Foreskin fibroblast (primary cell): ENCODE measurements at places on chromosomes 7 and 10.

GRCh38 chr7:151409667-151410404 is at the start of gene WDR86:
WDR86 (minus strand) TSS chr7:151410038; CDS start chr7:151409589, 449 bp downstream.
- no peak for DNase-seq

DNA sequence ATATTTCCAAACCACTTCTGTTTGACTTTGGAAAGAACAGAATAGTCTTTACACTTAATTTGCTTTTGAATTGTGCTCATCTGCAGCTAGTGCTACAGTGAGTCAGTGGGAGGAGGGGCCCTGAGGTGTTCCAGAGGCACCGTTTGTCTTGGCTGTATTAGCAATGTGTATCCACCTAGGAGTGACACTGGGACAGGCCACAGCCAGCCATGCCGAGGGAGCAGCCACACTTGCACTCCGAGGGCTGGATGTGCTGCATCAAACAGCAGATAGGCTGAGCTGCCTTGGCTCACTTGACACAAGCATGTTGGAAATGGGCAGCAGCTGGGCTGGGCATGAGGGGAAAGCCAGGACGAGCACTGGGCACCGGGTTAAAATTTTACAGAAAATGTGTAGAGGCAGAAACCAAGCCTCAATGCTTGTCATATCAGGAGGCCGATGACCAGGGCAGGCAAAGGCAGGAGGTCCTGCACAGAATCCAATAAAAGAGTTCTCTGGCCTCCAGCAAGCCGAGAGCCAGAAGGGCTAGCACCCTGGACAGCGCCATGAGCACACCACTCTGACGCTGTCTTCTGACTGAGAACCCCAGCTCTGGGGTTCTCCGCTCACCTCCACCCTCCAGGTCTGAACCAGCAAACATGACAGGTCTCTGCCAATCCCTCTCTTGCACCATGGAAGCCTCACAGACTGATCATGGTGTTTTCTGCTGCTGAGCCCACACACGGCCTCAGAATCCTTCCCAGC is 163.3 kb downstream of the GRID1 start:
- DNase-seq, result no peak

GRCh38 chr7:130142654-130143333 is 62.4 kb downstream of the TMEM209 start:
- DNase-seq, result no peak

- no peak for DNase-seq
These were observed 22.7 kb downstream of the TPST1 start for GRCh38 chr7:66227808-66228207.

DNA sequence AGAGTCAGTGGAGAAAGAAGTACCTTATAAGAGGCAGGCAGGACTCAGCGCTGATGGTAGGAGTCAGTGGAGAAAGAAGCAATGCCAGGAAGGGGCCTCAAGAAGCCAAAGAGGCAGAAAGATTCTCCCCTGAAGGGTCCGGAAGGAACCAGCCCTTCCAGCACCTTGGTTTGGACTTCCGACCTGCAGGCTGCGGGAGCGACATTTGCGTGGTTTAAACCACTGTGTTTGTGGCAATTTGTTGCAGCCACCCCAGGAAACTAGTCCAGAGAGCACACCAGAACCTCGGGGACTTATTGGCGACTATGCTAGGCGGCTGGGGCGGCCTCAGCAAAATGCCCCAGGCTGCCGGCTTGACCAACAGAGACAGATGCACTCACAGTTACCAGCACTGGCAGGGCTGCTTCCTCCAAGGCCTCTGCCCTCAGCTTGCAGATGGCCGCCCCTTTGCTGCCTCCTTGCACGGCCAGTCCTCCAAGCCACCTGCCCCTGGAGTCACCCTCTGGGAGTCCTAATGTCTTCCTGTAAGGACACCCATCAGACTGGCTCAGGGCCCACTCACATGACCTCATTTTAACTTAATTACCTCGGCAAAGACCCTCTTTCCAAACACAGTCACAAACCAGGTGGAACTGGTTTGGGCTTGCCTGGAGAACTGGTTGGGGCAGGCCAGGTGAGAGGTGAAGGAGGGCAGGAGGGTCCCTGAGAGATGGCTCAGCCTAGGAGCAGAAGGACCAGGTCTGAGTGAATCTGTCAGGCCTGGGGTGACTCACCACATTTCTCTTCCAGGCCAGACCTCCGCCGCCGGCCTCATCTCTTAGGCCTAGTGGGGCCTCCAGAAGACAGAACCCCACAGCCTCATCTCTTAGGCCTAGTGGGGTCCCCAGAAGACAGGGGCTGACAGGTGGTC is 26.1 kb downstream of the CALML3 start:
- DNase-seq, result peak; percentile 29

- no peak for DNase-seq
These were observed 8.8 kb downstream of the ACTA2 start for GRCh38 chr10:88943778-88944177.

GRCh38 chr10:131001438-131001837 is 310.1 kb downstream of the TCERG1L start:
- DNase-seq, result no peak

DNA sequence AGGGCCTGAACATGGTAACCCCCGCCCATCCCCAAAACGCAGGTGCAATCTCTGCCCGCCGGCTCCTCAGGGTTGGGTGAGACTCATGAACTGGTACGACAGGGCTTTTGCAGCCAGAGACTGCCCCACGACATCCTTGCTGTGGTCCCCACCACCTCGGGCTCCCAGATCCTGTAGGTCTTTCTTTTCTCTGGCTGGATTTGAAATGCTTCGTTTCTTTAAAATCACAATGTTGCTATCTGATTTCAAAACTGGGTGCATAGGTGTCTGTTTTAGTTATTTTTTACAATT is 21.9 kb downstream of the WDR86 start:
- DNase-seq, result no peak

DNA sequence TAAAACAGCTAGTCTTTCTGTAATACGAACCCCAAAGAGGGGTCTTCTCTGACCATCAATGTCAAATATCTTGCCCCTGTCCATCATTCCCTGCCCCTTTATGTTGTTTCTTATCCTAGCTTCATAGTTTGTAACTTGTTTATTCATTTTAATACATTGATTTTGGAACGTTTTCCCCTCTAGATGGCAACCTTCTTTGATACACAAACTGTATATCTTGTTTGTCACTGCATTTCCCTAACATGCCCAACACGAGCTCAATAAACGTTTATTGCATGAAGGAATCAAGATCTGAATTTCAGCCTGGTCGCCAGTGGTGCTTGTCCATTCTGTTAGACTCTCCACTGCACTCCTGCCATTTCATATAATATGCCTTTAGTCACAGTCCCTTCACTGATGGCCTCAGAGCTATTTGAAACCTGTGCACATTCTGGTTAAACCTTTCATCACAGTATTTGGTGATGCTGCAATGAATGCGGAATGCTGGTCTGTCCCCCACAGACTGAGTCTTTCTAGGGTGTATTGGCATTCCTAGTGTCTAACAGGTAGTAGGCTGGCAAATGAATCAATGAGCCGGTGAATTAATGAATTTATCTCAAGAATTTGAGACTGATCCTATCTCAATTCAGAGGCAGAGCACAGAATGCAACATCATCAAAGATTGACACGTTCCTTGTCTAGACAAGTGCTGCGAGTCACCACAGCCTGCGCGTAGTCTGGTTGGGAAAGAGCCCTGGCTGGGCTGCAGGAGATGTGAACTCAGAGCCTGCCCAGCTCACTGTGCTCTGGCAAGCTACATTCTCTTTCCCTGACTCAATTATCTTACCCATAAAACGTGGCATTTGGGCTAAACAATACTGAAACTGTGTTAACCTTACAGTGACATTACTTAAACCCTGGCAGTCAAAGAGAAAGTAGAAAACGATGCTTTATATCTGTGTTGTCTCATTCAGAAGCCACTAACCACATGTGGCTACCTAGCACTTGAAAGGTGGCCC is 55.2 kb upstream of the FRMD4A start:
- peak; percentile 88 for DNase-seq

GRCh38 chr10:91000985-91001384 is 80.1 kb upstream of the ANKRD1 start:
- DNase-seq, result no peak

GRCh38 chr10:30463944-30464451 is 30.0 kb downstream of the MAP3K8 start:
- no peak for DNase-seq

DNA sequence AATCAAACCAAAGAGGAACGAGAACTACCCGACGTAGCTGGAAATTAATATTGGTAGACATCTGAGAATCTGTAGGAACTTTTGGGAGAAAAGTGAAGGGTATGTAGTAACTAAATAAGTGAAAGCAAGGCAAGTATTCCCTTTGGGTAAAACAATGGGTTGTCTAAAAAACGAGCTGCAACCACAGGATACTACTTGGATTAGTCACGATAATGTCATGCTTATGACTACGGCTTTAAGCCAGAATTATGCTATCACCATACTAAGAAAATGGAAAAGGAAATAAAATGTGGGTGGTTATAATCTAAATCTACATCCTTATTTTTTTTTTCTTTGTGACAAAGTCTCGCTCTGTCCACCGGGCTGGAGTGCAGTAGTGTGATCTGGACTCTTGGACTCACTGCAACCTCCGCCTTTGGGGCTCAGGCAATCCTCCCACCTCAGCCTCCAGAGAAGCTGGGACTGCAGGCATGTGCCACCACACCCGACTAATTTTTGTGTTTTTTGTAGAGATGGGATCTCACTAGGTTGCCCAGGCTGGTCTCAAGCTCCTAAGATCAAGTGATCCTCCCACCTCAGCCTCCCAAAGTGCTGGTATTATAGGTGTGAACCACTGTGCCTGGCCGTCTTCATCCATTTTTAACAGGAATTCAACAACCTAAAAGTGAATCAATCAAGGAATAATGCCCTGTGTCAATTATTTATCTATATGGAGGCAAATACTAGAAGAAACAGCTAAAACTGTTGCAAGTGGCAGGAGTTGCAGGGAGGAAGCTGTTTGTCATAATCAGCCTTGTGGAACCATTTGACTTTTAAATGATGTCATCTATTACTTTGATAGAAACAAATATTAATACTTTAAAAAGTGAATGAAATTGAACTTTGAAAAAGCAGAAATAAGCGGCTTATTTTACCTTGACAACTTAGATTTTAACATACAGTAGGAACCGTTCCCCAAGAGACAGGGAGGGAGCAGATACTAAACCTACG is 189.3 kb downstream of the PRPF18 start:
- DNase-seq, result peak; percentile 67

GRCh38 chr10:104034401-104035193 is 51.1 kb downstream of the COL17A1 start:
- DNase-seq, result no peak

GRCh38 chr7:20788420-20788990 is 1.8 kb upstream of the SP8 start:
- DNase-seq, result no peak

- DNase-seq, result no peak
These were observed 54.4 kb downstream of the TFPI2 start for GRCh38 chr7:93836116-93836515.

GRCh38 chr10:63199716-63200115 is 66.6 kb downstream of the NRBF2 start:
- DNase-seq, result no peak

- no peak for DNase-seq
These were observed 87.1 kb upstream of the CDC14C start for GRCh38 chr7:48837266-48837665.

GRCh38 chr7:44283381-44284211 is 41.8 kb downstream of the CAMK2B start:
- DNase-seq, result no peak

GRCh38 chr10:118042336-118042735 is 4.4 kb downstream of the RAB11FIP2 start:
- peak; percentile 38 for DNase-seq

DNA sequence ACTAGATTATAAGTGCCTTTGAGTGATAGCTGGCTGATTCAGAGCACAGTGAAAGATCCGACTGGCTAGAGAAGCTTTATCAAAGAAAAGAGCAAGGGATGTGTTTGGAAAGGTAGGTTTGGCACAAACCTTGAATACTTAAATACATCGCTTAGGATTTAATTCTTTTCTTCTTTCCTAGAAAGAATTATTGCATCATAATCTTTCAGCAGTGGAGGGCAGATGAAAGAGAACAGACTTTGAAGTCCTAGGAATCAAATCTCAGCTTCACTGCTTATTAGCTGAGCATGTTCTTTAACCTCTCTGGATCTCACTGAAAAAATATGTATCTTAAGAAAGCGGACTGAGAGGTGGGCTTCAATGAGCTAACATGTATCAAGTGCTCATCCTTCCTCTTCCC is 122.8 kb downstream of the ZNF365 start:
- DNase-seq, result no peak

DNA sequence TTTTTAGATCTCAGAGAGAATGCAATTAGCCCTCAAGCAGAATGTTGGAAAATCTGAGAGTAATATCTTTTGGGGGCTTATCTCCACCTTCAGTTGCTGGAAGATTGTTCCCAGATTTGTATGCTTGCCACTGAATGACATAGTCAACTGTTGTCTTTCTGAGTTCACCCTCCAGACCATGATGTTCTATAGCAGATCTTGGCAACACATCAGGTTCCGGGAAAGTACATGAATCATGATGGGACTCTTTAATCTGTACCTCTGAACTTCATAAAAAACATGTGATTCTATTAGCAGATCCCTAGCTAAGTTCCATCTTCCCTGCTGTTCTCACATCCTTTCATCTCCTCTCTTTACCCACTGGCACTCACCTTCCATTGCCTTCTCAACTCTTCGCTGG is 68.9 kb downstream of the PLCE1 start:
- peak; percentile 37 for DNase-seq

GRCh38 chr7:156626220-156626895 is 14.2 kb upstream of the RNF32 start:
- no peak for DNase-seq

DNA sequence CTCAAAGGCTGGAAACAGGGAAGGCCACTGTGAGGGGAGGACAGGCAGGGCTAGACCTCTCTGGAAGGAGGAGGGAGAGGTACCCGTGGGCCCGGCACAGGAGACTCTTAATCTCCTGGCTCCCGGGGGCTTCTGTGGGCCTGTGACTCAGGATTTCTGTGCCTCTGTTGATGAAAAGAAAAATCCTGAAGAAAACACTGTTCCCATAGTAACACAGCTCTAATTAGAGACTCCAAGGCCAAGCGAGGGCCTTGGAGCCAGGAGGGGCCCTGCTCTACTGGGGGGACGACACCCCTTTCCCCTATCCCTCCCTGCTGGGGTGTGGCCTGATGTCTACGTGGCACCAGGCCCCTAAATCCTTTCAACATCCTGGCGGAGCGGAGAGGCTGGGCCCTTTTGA is 174.1 kb upstream of the TNRC18 start:
- no peak for DNase-seq
